ENCODE measurements at places on chromosomes 5 and 9.

GRCh38 chr5:34970552-34970951 lies 41.2 kb downstream of the DNAJC21 start:
- no peak for DNase-seq

GRCh38 chr9:88775559-88775958 lies 215.7 kb upstream of the S1PR3 start:
- DNase-seq: no peak

DNA sequence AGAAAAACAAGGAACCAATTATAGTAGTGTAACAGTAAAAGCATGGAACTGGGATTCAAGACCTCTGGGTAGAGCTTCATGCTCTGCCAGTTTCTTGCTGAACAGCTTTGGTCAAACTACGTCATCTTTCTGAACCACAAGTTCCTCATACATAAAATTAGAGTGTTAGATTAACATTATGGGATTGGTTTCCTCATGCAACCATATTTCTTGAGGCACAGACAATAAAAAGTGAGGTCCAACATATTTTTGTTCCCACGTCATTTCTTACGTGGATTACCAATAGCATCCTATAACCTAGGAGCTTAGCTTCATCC lies 354.8 kb downstream of the TMEM232 start:
- DNase-seq: no peak

DNA sequence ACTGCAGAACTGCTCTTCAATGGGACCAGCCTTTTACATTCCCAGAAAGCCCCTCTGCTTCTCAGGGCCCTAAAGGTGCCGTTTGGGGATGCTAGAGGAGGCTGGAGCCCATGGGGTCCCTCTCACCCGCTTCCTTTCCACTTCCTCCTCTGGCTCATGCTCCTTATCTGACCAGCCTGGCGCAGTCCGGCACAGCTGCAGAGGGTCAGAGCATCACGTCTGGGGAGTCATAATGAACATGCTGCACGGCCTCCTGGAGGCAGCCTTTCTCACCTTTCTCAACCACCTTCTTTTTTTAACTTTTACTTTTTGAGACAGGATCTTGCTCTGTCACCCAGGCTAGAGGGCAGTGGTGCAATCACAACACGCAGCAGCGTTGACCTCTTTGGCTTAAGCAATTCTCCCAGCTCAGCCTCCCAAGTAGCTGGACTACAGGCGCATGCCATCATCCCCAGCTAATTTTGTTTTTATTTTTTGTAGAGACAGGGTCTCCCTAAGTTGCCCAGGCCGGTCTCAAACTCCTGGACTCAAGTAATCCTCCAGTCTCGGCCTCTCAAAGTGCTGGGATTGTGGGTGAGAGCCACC lies 15.1 kb upstream of the TCF7 start:
- DNase-seq: no peak

DNA sequence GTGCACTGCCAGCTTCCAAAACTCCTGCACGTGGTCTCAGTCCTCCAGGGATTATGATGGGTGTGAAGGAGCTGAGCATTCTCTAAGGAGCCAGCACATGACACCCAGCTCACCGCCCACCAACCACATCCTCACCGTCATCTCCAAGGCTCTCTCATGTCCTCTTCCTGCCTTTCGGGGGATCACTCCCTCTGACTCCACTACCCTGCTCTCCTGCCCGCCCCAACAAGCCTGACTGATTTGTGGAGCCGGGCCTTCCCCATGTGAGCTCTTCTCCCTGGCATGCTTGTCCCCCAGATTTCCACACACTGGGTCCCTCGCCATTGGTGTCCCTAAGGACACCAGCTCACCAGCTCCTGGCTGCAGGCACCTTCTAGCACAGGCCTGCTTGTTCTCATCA lies 1.9 kb downstream of the ABO start:
- no peak for DNase-seq

- DNase-seq: no peak
Observed at GRCh38 chr9:116574027-116574679, 113.0 kb upstream of the TRIM32 start.

DNA sequence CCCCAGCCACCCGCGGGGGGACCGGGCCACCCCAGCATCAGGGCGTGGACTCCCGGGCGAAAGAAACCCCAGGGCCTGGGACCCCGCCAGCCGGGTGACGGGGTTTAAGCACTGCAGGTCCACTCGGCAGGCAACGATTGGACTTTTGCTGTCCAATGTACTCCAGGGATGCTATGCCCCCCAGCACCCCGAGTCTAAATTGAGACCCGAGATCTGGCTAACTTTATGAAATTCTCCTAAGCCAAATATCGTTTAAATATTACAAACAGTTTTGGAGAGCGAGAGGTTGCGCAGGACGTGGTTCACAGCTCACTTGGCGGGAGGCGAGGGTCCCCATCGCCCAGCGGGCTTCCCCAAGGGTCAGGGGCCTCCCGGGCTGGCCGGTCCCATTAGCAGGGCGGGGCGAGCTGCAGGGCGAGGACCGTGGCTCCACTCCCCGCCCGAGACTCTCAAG lies 384 bp upstream of the MRPS2 start:
- DNase-seq: peak; percentile 11

DNA sequence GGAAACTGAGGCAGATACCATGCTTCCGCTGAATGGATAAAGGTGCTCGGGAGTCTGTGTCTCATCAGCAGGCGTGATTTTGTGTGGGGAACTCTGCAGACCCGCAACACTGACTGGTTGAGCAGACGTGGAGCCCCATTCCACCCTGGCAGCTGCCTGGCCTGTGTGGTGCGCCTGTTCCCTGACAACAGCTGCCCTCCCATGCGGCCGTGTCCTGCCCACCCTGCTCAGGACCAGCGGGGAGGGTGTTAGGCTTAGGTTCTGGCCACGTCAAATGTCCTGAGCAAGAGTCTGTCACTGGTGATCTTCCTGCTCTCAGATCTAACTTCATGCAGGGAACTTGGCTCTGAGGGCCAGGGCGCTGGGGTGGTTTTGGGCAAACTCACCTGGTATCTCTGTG lies 417.7 kb upstream of the IRX4 start:
- DNase-seq: no peak
